ENCODE measurements at places on chromosomes 1 and 21. TPM values are rescaled to one million over a fixed set of nuclear protein-coding genes. Genes with fewer than 3 reads are reported as not detected.
A peak's percentile ranks its signal among the peaks of the same experiment; 100 is the strongest.

DNA sequence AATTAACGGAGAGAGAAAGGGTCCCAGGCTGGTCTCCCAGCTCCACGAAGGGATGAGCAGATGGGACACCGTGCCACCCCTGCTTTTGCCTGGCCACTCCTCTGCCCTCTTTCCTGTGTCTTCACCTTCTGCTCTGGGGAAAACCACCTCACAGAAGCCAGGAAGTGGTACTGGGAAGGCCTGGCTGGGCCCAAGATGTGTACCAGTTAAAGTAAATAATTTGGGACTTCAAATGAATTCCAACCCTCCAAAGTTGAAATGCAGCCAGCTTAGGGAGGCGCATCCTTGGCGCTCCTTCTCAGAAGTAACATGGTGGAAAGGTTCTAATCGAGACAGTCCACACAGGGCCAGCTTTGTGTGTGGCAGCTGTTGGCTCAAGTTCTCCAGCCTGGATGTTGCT lies 45.7 kb downstream of the MAP3K21 start:
- DNase-seq, result no peak

- no peak for DNase-seq
Measured at GRCh38 chr1:78497201-78497600, 6.4 kb downstream of the PTGFR start.

GRCh38 chr1:53295726-53296116 lies 32.1 kb downstream of the LRP8 start:
- DNase-seq, result no peak

DNA sequence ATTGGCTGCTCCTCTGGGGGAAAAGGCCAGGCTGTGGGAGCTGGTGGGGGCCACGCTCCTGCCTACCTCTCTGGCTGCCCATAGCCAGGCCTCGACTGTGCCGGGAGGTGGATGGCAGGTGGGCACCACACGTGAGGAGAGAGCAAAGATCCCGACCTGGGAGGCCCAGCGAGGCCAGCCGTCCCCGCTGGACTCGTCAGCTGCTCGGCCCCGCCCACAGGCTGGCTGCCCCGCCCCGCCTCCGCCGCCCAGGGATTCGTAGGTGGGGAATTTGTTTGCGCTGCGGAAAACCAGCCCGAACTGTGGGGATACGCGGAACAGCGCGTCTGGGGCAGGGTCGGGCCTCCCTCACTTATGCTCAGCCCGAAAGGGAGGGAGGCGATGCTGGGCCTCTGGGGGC lies 31.7 kb downstream of the TP73 start:
- no peak for DNase-seq

GRCh38 chr1:78153092-78153736 lies 107.4 kb downstream of the GIPC2 start:
- DNase-seq, result no peak

DNA sequence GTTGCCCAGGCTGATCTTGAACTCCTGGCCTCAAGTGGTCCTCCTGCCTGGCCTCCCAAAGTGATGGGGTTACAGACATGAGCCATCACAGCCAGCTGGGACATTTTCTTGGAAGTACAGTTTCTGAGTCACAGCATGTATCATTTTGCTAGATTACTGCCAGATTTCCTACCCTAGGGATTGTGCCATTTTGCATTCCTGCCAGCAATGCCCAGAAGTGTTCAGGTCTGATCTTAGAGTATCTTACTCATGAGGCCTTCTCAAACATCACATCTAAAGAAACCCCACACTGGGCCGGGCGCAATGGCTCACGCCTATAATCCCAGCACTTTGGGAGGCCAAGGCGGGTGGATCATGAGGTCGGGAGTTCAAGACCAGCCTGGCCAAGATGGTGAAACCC lies 10.2 kb downstream of the BMP8A start:
- no peak for DNase-seq

Gene TAL1
- total RNA-seq, result not detected

Gene CHRM3
- total RNA-seq, result 0.26 TPM

- DNase-seq, result no peak
Measured at GRCh38 chr1:13651279-13651678, 48.7 kb upstream of the PRDM2 start.

Gene NBPF10
- total RNA-seq, result 1.5 TPM

Gene TFF2
- total RNA-seq, result not detected

DNA sequence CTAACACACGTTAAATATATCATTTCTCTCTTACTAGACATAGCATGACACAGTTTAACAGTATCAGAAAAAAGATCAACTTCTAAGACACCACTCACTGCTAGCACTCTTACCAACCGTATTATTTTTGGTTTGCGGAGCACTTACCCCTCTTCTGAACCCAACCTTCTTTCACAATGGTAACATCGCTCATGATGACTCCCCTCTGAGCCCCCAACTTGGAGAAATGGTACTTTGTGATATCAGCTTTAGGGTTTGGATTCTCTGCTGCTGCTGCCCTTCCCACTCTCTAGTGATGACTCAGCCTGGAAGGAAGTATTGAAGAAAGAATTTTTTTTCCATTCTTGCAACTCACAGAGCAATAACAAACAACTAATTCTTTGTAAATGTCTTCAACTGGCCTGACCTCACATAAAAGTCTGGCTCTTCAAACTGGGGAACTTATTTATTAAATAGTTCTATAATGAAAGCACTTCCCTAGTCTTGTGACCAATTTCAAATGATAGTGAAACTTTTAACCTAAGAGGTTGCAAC lies 7.0 kb downstream of the AKT3 start:
- peak; percentile 18 for DNase-seq

- no peak for DNase-seq
Measured at GRCh38 chr1:202590975-202591411, 119.3 kb downstream of the SYT2 start.

GRCh38 chr1:185406006-185406690 lies 89.1 kb upstream of the IVNS1ABP start:
- no peak for DNase-seq

DNA sequence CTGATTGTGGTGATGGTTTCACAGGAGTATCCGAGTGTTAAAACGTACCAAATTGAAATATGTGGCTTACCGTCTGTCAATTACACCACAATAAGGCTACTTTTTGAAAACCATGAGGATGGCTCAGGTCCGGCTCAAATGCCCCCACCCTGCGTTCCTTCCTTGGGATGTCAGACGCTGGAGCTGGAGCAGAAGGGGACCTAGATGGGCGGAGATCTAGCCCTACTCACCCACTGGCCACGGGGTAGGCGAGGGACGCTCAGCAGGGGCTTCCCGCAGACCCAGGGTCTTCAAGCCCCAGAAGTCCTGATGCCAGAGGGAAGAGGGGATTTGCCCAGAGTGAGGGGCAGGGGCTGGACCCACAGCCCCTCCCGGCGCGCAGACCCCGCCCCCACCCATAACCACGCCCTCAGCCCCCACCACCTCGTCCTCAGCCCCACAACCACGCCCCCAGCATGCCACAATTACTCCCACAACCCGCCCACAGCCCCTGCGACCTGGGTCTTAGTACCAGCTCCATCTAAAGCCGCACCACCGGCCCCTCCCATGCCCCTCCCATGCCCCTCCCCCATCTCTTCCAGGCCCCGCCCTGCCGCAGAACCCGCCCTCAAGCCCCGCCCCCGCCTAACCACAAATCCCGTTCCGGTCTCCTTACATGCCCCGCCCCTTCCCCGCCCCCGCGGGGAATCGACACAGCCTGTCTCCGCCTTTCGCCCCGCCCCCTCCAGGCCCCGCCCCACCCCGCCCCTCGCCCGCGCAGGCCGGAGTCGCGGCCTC lies at the start of gene LRRC3:
Gene LRRC3 (plus strand): TSS at position 764 of the 777 bp plus-strand sequence. CDS start 1,135 bp downstream, outside the sequence.
- DNase-seq, result peak; percentile 91

DNA sequence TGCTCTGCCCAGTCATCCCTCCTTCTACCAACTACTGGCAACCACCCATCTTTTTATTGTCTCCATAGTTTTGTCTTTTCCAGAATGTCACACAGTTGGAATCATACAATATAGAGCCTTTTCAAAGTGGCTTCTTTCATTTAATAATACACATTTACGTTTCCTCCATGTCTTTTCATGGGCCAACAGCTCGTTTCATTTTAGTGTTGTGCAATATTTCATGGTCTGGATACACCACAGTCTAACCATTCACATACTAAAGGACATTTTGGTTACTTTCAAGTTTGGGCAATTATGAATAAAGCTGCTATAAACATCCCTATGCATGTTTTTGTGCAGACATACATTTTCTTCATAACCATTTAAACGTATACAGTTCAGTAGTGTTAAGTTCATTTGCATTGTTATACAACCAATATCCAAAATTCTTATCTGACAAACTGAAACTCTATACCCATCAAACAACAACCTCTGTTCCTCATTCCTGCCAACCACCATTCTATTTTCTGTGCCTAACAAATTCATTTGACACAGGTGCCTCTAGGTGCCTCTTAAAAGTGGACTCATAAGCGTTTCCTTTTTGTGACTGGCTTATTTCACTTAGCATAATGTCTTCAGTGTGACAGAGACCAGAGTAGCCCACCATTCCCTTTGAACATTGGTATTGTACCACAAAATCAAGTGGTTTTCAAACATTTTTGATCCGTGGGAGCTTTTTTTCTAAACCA lies 138.1 kb downstream of the NR5A2 start:
- no peak for DNase-seq

DNA sequence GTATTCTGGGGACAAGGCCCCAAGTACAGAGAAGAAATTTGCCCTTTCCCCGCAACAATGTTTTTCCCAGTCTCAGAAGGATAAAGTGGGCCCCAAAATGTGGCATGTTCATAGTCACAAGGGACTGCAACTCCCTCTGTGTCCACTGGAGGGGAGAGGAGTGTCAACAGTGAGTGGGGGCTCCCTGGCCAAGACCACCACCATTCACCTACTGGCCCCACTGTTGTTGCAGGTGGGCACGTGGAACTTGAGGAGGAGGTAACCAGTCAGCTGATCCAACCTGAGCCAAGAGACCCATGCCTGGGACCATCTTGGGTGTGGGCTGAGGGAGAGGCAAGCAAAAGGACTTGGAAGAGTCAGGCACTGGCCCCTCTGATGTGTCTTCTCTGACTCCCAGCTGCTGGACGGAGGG lies 777 bp downstream of the NUDT17 start:
- peak; percentile 53 for DNase-seq

Gene WNT3A
- not detected for total RNA-seq

Gene CFHR5
- not detected for total RNA-seq
